Stimulated activated CD8-positive, alpha-beta memory T cell treated with anti-CD3 and anti-CD28 coated beads, Interleukin-4, amount 100 ng/mL, for 4 hours (primary cell): ENCODE measurements at places on chromosomes 6 and 20.

DNA sequence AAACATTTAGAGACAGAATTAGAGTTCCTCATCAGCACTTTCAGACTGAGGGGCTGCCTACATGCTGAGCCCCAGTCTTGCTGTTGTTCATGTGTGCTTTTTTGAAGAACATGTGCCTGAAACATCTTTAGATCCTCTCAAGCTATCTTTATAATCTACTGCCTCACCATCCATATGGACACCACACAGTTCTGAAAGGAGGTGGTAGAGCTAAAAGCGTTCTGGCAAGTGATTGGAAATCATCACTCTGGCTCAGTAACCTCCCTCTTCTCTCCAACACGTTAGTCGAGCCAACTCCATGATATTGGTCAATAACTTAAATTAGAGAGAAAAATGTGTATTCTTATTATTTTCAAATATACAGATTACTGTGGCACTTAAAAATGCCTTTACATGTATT, 40.6 kb downstream of the CLVS2 start:
- no peak for DNase-seq

DNA sequence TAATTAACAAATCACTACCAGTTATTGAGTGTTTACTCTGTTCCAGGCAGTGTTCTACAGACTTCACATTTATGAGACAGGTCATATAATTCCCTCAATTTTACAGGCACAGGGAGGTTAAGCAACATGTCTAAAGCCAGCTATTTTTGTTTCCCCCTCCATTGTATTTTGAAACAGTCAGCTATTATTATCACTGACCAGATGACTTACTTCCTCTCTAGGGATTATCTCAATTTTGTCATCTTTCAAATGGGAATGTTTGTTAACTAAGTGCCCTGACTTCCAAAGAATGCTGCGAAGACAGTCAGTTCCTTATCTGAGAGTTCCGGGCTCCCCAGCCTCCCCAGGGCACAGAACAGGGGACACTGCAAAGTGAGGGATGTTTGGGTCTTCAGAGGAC, 5.6 kb upstream of the CNPY3 start:
- DNase-seq, result no peak

GRCh38 chr6:24779416-24780016, 4.8 kb downstream of the GMNN start:
- no peak for DNase-seq

DNA sequence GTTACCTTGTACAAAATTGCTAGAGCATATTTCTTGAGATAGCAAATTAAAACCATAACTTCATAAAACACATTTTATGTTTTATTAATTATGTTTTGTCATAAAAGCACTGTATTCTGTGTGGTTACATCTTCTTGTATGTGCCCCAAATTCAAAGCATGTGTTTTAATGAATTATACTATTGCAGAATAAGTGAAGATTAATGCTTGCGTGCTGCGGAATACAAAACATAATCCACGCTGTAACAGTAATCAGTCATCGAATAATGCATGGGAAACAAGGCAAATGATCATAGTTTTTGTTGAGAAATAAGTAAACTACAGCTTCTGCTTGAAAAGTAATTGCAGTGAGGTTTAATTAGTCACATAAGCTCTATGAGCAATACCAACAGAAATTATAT, 459.2 kb upstream of the SOX4 start:
- no peak for DNase-seq

DNA sequence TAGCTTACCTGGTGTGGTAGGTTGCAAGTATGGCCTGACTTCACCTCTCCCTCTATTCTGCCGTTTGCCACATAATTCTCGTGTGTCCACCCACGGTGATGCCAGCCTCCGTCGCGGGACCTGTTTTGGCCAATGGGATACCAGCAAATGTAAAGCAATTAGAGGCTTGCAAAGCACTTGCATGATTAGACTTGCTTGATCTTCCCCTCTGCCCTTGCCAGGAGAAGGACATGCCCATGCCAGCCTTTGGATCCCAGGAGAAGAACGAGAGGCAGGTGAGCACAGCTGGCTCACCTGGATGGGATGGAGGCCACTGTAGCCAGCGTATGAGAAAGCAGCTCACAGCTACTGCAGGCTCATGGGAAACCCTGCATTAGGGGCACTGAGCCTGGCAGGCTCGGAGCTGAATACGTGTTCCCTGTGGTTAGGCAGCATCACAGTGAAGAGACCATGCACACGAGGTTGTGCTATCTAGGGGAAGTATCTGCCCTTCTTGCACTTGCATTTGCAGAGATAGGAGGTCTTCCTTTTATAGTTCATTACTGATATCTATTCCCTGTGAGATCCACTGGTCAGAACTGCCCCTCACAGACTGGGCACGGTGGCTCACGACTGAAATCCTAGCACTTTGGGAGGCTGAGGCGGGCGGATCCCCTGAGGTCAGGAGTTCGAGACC, 62.4 kb downstream of the TMEM242 start:
- no peak for DNase-seq

GRCh38 chr6:50986319-50986718, 167.6 kb downstream of the TFAP2B start:
- no peak for DNase-seq

DNA sequence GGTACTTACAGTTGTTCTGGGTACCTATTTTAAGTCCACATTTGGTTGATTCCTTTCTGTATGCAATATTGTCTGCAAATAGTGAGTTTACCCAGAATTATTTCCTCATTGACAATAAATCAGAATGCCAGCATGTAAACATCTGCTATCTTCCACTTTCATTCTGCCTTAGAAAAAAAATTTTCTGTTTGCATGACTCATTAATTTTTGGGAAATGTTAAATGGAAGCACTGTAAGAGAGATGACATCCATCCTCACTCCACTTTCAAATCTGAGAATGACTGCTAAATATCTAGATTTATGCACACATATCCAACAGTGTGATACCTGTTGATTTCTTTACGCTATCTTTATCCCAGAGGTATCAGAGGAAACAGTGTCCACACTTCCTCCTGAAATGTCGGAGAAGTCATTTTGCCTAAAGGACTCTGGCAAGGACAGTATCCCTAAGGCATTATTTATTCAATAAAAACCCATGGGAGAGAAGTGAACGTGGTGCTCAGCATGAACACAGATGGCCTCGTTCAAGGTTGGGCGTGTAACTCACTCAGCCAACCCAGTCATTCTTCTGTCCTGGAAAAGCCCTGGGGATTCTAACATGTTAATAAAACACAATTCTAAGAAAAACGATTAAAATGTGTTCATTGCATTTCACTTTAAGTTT, 780.9 kb downstream of the QKI start:
- DNase-seq, result no peak

GRCh38 chr20:10909803-10910202, 236.0 kb upstream of the JAG1 start:
- DNase-seq, result no peak

GRCh38 chr20:571754-572441, 28.3 kb upstream of the CSNK2A1 start:
- no peak for DNase-seq

GRCh38 chr6:98946266-98946878, 1.4 kb downstream of the FBXL4 start:
- no peak for DNase-seq

- DNase-seq, result no peak
These were observed 11.8 kb downstream of the TOX2 start for GRCh38 chr20:43926287-43927050.

- no peak for DNase-seq
These were observed 6.9 kb downstream of the SNAP25 start for GRCh38 chr20:10225439-10226060.

DNA sequence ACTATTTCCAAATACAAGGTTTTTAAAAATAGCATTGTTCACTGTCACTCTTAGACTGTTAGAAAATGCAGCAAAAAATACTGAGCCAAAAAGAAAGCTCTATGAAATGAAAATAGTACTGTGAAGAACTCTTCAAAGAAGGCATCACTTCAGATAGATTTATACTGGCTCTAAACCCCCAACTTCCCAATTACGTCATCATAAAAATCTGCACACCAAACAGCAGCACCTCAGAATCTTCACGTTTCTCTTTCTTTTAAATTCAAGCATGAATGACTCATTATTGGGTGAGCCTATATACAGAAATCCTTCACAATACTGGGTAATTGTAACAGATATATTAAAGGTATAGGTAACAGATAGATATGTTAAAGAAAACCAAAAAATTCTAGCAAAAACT, 208.4 kb upstream of the HTR1E start:
- DNase-seq, result no peak

DNA sequence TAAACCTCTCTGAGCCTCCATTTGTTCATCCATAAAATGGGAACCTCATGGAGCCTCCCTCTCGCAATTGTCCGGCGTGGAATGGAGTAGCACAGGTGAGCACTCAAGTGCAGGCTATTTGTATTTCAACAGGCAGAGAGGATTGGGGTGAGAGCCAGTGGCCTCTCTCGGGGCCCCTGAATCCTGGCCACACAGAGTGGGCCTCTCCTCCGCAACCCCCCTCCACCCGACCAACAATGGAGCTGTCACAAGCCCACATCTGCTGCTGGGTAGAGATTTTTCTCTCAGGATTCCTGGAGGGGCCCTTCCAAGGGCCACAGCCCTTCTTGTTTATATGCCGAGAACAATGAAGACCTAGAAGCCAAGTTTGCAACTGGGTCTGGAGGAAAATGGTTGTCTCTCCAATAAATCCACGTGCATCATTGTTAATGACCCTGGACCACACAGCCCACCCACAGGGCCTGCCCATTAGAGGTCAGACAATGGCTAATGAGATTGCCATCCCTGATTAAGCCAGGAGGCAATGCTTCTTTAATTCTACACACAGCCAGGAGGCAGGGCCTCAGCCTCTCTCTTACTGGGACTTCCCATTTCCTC, 233.0 kb downstream of the ANKRD60 start:
- no peak for DNase-seq

- DNase-seq, result no peak
These were observed 20.4 kb upstream of the DTNBP1 start for GRCh38 chr6:15682965-15683822.

DNA sequence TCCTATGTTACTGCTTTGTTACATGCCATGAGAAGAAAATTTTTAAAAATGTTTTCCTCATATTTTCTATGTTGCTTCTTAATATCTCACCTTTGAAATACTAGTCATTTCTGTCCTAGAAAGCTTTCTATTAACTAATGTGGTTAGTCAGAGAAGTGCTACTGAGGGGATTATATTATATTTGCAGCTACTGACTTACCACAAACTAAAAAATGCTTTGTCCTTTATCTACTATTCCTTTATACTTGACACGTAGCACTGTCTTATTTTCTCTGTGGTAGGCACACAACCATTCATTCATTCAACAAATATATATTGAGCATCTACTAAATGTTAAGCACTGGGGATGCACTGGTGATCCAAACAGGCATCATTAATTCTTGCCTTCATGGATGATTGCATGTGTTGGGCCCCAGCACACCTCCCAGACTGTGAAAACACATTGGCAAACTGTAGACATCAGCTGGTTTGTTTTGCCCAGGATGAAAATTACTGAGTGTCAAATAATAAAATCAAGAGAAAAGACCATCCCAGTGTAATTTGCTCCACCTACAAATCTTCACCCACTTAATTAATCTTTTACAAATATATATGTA, 10.7 kb upstream of the MLIP start:
- DNase-seq, result no peak

DNA sequence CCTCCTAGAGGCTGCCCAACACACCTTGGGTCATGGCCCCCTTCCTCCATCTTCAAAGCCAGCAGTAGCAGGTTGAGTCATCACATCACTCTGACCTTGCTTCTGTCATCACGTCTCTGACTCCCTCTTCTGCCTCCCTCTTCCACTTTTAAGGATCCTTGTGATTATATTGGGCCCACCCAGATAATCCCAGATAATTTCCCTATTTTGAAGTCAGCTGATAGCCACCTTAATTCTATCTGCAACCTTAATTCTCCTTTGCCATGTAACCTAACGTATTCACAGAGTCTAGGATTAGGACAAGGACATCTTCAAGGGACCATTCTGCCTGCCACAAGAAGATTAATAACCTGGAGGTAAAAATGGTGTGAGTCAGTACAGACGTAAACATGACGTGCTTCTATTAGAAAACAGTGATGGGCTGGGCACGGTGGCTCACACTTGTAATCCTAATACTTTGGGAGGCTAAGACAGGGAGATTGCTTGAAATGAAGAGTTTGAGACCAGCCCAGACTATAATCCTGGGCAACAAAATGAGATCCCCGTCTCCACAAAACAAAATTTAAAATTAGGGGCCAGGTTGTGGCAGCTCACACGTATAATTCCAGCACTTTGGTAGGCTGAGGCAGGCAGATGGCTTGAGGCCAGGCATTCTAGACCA, 3.3 kb downstream of the ZSWIM3 start:
- DNase-seq, result no peak

- DNase-seq, result no peak
These were observed 67.3 kb downstream of the ATP9A start for GRCh38 chr20:51700809-51701285.
